Glomerular endothelial cell (primary cell): ENCODE measurements at places on chromosomes 2 and 18. TPM values are rescaled to one million over a fixed set of nuclear protein-coding genes. Genes with fewer than 3 reads are reported as not detected.

- DNase-seq: no peak
Measured at GRCh38 chr2:7031547-7032245, 114.5 kb downstream of the RNF144A start.

DNA sequence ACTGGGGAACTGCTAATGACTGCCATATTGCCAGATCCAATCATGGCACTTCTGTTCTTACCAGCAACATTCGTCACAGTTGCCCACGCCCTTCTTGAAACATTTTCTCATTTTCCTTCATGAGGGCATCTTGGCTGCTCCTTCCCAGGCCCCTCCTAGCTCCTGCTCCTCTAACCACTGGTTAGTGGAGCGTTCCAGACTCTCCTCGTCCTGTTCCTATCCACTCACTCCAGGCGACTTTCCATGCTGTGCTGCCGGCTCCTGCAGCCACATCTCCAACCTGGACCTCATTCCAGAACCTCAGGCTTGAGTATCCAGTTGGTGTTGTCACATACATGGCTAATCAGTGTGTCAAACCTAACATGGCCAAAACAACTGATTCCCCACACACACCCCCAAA, 1.3 kb upstream of the ADI1 start:
- DNase-seq: no peak

- DNase-seq: no peak
Measured at GRCh38 chr2:238169048-238169707, 10.4 kb downstream of the ERFE start.

DNA sequence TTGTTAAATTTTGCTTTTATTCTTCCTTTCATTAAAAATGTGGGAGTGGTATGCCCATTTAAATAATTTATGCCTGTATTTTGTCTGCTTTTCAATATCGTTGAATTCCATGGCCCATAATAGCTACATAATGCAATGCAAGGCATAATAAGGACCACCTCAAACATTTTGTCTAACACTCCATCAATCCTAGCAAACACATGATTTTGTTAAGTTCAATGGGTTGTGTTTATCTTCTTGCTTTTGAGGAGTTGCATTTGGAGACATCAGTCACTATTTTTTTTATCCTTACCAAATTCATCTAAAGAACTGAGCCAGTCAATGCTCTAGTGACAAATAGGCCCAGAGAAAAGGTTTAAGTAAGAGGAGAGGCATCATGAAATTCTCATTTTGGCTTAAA, 145.5 kb downstream of the ZNF385B start:
- no peak for DNase-seq

DNA sequence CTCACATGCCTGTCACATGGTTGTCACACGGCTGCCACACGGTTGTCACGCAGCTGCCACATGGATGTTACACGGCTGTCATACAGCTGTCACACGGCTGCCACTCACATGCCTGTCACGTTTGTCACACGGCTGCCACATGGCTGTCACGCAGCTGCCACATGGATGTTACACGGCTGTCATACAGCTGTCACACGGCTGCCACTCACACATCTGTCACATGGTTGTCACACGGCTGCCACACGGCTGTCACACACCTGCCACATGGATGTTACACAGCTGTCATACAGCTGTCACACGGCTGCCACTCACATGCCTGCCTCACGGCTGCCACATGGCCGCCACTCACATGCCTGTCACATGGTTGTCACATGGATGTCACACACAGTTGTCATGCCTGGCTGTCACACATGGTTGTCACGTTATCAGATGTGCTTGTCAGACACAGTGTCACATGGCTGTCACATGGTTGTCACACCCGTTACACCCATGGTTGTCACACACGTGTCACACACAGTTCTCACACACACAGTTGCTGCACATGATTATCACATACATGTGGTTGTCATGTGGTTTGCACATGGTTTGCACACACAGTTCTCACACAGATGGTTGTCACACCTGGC, 19.4 kb downstream of the KCNG2 start:
- DNase-seq: no peak

DNA sequence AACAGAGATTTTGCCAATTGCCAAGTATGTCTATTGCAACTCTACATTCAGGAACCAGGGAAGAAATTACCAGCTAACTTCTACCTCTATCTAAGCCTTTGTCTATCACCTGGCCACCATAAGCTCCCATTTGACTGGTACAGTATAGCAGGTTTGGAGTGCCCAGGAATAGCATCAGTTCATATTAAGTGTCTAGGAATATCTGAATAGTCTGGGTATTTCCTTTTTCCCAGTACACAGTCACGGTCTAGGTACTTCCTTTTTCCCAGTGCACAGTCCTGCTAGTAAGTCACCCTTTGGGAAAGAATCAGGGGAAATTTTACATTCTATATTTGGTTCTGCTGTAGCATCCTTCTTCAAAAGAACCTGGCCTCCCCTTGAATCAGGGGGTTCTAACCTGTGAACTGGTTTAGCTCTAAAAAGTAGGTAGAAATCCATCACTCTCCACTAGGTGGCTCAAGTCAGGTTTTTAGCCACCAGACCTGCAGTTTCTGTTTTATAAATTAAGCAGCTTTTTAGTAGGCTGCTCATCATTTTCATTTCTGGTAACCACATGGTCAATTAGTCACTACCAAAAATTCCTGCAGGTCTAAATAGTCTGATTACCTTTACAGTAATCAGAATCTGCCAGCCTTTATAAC, 49.3 kb upstream of the DNAJC10 start:
- DNase-seq: no peak

DNA sequence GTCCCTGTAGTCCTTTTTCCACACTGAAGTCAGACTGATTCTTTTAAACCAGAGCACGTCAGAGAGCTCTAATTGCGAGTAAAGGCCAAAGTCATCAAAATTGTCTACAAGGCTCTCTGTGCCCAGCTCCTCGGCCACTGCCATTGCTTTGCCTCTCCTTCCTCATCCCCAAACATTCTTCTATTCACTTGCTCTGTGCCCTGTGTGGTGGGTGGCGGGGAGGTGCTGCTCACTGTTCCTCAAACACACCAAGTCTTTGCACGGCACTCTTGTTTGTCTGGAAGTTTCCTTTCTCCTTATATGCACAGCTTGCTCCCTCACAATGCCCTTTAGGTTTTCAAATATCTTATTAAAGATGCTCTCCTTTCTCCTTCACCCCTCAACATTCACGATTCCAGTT, 100.1 kb upstream of the FSHR start:
- no peak for DNase-seq

GRCh38 chr2:240509667-240510512, 47.9 kb downstream of the ANKMY1 start:
- DNase-seq: no peak

DNA sequence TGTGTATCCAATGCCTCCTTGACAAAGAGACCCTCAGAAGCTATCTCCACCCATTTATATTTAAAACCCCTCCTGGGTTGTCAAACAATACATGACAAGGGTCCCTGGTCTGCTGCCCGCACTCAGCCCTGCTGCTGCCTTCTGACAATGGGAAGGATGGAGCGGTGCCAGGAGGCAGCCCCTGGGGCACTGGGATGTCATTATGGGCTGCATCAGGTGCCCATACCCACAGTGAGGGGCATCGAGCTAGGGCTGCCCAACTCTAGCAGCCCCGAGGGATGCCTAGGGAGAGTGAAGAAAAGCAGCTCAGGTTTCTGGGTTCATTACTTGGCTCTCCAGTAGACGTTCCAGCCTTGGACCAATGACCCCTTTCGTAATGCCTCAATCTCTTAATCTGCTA, 301.7 kb downstream of the ALK start:
- no peak for DNase-seq

CTAGE1 gene
- not detected in 2 replicates for total RNA-seq

G6PC2 gene
- not detected in 2 replicates for total RNA-seq

LIMS3 gene
- 35.2 and 39.3 TPM in 2 replicates for total RNA-seq

PRADC1 gene
- total RNA-seq: 12.1 and 17.1 TPM in 2 replicates

CXCR4 gene
- 68.4 and 211 TPM in 2 replicates for total RNA-seq

RGPD4 gene
- not detected in 2 replicates for total RNA-seq
